Stromal cell of bone marrow (primary cell): ENCODE measurements at places on chromosomes 12 and 14.

DNA sequence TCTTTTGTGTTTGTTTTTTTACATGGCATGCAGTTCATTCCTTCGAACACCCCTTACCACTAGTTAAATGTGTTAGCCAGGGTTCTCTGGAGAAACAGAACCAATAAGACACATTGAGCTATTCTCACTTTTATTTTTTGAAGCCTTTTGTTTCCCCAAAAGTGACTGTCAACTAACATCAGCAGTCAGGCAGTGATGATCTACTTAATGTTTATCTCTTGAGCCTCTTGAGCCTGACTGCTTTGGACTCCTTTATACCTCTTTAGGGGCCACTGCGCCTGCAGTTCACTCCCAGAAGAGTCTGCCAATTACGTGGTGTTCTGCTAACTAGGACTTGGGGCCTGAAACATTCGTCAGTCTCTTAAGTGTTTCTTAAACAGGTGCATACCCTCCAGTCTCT, 163.7 kb upstream of the FLRT2 start:
- DNase-seq: no peak

DNA sequence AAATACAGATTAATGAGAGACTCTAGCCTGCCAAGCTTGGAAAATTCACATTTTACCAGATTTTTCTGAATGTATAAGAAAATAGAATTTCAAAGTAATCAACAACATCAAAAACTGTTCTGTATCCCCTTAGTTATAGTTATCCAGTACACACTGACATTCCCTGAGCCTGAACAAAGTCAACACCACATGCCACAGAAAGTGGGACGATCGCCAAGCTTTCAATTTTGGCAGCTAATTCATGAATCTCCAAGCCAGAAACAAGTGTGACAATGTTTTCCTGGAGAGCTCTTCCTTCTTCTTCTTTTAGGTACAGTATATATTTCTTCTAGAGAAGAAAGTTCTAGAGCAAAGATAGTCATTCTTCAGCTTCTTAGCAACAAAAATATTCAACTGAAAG, 290.2 kb downstream of the PRKD1 start:
- peak; percentile 70 for DNase-seq

GRCh38 chr12:109795023-109795422, 38.2 kb downstream of the TRPV4 start:
- peak; percentile 85 for DNase-seq

DNA sequence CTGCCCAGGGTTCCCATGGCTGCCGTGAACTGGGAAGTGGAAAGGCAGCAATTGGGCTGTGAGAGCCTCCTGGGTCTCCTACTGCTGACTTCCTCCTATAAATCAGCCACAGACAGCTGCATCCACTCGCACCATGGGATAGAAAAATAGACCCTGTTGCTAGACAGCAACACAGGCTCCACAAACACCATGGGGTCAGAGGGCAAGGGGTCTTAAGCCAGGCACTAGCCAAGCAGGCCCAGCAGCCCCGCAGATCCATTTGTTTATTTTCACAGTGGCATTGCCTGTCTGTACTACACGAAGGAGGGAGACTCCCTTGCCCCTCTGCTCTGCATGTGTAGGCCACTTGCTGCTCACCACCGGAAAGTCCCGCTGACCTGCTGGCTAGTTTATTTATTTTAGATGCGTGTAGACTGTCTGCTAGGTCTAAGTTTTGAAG, 139.8 kb downstream of the DACT1 start:
- DNase-seq: no peak

- no peak for DNase-seq
Observed at GRCh38 chr14:85186082-85186481, 343.9 kb upstream of the FLRT2 start.

DNA sequence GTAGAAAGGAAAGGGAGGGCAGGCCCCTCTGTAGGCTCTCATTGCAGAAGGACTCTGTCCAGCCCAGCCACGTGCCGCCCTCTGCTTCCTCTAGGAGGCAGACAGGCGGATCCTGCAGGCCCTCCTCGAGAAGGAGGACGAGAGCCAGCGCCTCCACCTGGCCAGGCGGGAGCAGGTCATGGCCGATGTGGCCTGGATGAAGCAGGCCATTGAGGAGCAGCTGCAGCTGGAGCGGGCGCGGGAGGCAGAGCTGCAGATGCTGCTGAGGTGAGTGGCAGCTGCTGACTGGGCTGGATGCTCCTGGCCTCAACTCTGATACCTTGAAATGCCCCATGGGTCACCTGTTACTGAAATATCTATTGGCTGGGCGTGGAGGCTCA, 10.9 kb downstream of the TCHP start:
- DNase-seq: no peak
